ENCODE measurements at places on chromosomes 11 and 22. TPM values are rescaled to one million over a fixed set of nuclear protein-coding genes. Genes with fewer than 3 reads are reported as not detected.
A peak's percentile ranks its signal among the peaks of the same experiment; 100 is the strongest.

- no peak for DNase-seq
These were observed 13.1 kb upstream of the RPS19BP1 start for GRCh38 chr22:39545386-39546365.

- DNase-seq: peak; percentile 79
These were observed 54.8 kb downstream of the PTPRJ start for GRCh38 chr11:48034926-48035871.

DNA sequence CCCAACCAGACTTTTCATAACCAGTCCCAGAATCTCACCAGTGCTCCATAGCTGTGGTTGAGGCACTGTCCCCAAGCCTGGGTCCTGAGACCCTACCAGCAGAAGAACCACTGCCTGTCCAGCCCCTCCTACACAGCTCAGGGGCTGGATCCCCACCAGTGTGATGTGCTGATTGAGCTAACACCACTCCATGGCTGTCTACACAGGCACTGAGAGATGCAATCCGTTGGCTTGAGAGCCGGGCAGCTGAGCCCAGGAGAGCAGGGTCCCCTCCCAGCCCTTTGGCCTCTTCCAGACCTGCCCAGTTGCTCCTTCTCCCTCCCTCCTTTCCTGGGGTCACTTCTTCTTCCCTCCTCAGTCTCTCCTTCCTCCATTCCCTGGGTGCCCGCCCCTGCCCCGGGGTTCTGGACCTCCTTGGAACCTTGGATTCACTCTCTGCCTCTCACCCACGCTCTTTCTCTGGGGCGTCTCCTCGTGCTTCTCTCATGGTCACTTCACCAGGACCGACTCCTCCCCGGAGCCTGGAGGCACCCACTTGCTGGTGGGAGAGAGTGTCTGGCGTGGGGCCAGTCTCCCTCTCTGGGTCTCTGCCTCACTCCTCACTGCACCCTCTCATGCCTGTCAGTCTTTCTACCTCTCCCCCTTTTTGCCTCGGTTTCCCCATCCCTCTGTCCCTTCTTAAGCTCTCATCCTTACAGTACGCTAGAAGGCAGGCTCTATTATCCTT, 706 bp upstream of the SCYL1 start:
- peak; percentile 74 for DNase-seq

GRCh38 chr11:106398502-106399075, 321.1 kb downstream of the AASDHPPT start:
- DNase-seq: no peak

GRCh38 chr11:23856654-23857053, 640.2 kb upstream of the LUZP2 start:
- no peak for DNase-seq

- DNase-seq: no peak
These were observed 987 bp upstream of the GRIK4 start for GRCh38 chr11:120510406-120511115.

The GAB4 gene
- polyA plus RNA-seq: not detected

The SCN4B gene
- polyA plus RNA-seq: 9.0 TPM
